ENCODE measurements at places on chromosomes 2 and 18. TPM values are rescaled to one million over a fixed set of nuclear protein-coding genes. Genes with fewer than 3 reads are reported as not detected.

DNA sequence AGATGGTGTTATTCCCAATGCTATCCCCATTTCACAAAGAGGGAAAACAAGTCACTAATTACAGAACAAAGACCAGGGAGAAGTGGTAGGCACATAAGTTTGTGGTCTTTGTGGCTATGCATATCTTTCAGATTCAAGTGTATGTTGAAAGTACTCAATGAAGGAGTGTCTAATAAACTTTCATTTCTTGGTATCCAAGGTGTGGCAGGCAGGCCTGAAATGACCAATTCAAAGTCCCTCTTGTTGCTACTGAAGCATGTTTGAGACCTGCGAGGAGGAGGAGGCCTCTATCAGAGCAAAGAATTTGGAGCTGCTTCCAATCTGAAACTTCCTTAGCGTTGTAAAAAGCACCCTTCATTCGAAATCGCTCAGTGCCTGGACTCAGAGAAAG lies 60.9 kb upstream of the KLF7 start:
- H3K36me3 ChIP-seq = no peaks in the 10 kb centered on the region
- H3K27me3 ChIP-seq = no peaks in the 10 kb centered on the region
- no peak for DNase-seq
- no peaks in the 10 kb centered on the region for H3K4me1 ChIP-seq
- H3K4me3 ChIP-seq = no peak overlapping the region

Gene CLHC1
- 4.9 TPM for total RNA-seq

Gene CPS1
- total RNA-seq = 651 TPM

DNA sequence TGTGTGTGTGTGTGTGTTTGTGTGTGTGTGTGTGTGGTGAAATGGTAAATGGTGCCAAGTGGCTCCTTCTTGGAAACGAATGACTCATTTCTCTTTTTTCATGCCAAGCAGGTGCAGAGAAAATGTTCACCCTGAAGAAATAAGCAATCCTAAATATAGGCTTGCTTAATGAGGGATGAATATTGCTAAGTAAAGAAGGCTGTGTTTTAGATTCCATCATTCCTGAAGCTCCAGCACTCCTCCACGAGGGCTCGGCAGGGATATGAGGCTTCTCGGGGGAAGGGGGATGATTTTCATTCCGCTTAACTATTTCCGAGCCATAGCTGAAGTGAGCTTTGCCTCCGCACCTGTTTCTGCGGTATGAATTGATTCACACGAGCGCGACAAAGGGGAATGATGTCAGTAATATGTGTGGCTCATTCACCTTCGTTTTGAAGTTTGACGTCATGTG lies 72.9 kb downstream of the TSN start:
- no peaks in the 10 kb centered on the region for H3K36me3 ChIP-seq
- no peaks in the 10 kb centered on the region for H3K4me1 ChIP-seq
- no peaks in the 10 kb centered on the region for H3K27me3 ChIP-seq
- no peak overlapping the region for H3K4me3 ChIP-seq
- no peak for DNase-seq
- H3K27ac ChIP-seq = no peak overlapping the region

Gene INO80B
- total RNA-seq = 14.8 TPM

GRCh38 chr18:50372743-50373142 lies 2.1 kb upstream of the SKA1 start:
- no peak overlapping the region for H3K27ac ChIP-seq
- DNase-seq = no peak
- no peak overlapping the region for H3K4me3 ChIP-seq
- H3K4me1 ChIP-seq = peaks cover 6% of the 10 kb centered on the region

- no peak overlapping the region for H3K27ac ChIP-seq
- H3K27me3 ChIP-seq = no peaks in the 10 kb centered on the region
- no peaks in the 10 kb centered on the region for H3K36me3 ChIP-seq
- no peak for DNase-seq
These were observed 20.9 kb downstream of the NCK2 start for GRCh38 chr2:105765415-105766299.

Gene ASIC4
- 1.5 TPM for total RNA-seq

Gene TTN
- total RNA-seq = 3.0 TPM

GRCh38 chr2:216635171-216635570 lies 2.0 kb downstream of the IGFBP2 start:
- no peaks in the 10 kb centered on the region for H3K36me3 ChIP-seq
- no peaks in the 10 kb centered on the region for H3K27me3 ChIP-seq
- H3K27ac ChIP-seq = no peak overlapping the region
- H3K4me3 ChIP-seq = no peak overlapping the region
- peaks cover 5% of the 10 kb centered on the region for H3K4me1 ChIP-seq
- DNase-seq = no peak

Gene OSBPL1A
- total RNA-seq = 6.6 TPM

- H3K27ac ChIP-seq = no peak overlapping the region
- no peaks in the 10 kb centered on the region for H3K27me3 ChIP-seq
- no peaks in the 10 kb centered on the region for H3K36me3 ChIP-seq
- DNase-seq = no peak
- H3K4me1 ChIP-seq = no peaks in the 10 kb centered on the region
These were observed 108.0 kb downstream of the EML6 start for GRCh38 chr2:54831480-54831879.

DNA sequence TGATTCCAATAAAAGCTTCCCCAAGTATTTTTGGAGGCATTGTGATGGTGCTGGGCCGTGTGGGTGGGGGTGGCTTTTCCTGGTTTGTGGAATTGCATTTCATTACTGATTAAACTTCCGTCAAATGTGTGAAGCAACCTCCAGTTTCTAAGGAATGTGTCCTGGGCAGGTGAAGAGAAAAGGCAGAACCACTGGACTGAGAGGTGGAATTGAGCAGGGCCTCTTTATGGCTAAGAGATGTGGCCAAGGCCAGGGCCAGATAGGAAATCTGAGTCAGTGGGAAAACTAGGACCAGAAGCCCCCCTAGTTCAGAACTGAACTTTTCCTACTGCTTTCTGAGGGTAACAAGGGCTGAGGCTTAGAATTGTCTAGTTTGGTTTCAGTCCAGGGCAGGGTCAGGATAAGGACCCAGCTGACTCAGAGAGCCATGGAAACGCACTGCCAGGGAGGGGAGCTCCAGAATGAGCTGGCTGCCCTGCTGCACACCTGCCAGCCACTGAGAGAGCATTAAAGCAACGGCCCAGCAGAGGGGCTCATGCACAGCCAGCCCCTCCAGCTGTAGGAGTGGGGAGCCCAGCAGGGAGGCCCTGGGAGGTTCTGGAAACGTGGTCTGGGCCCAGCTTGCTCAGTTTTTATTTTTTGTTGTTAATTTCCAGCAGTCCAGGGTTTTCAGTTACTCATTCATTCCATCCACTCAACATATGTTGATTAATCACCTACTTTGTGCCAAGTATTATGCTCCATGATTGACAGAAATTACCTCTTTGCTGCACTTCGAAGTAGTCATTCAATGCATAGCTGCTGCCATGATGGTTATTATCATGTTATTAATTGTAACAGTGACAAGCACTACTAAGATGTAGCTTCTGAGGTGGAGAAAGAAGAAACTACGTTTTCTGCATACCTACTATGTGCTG lies 156.1 kb downstream of the MSH2 start:
- no peaks in the 10 kb centered on the region for H3K36me3 ChIP-seq
- no peak overlapping the region for H3K4me3 ChIP-seq
- H3K4me1 ChIP-seq = no peaks in the 10 kb centered on the region

- H3K4me3 ChIP-seq = no peak overlapping the region
- no peaks in the 10 kb centered on the region for H3K36me3 ChIP-seq
- H3K27ac ChIP-seq = no peak overlapping the region
- DNase-seq = no peak
These were observed 188.4 kb downstream of the CCDC85A start for GRCh38 chr2:56372071-56372656.

Gene CNTNAP5
- not detected for total RNA-seq

DNA sequence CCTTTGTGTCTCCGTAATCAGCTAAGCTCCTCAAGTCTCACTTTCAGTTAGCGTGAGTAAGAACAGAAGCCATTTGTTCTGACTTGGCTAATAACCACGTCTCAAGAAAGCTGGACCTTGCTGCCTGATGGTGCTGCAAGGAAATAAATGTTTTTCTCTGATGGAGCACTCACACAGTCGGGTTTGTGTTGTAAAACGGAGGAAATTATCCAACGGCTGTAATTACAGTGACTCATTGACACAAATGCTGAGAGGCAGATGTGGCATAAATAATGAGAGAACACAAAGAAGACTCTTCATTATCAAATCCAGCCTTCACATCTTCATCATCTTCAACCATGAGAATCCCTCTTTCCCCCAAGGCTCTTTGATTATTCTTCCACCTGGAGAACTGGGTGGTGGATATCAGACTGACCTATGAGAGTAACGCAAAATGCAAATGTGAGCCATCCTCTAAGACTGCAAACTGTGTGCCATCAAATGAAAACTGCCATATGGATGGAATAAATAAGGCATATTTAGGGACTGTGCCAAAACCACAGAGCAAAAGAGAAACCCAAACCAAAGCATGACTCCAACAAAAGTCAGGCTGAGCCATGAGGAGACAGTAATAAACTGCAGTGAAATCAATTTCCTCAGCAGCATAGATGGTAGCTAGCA lies 252.6 kb downstream of the RND3 start:
- H3K36me3 ChIP-seq = no peaks in the 10 kb centered on the region
- H3K27ac ChIP-seq = no peak overlapping the region
- H3K4me3 ChIP-seq = no peak overlapping the region

Gene C2orf15
- total RNA-seq = 0.65 TPM

Gene GNAL
- 0.92 TPM for total RNA-seq

- no peak overlapping the region for H3K27ac ChIP-seq
- no peak overlapping the region for H3K4me3 ChIP-seq
- H3K4me1 ChIP-seq = no peaks in the 10 kb centered on the region
- no peaks in the 10 kb centered on the region for H3K36me3 ChIP-seq
These were observed 42.1 kb downstream of the CAPN13 start for GRCh38 chr2:30765191-30765590.

GRCh38 chr2:67498931-67499330 lies 101.8 kb downstream of the ETAA1 start:
- no peak for DNase-seq
- no peak overlapping the region for H3K4me3 ChIP-seq
- H3K27me3 ChIP-seq = no peaks in the 10 kb centered on the region
- peaks cover 10% of the 10 kb centered on the region for H3K4me1 ChIP-seq
- H3K27ac ChIP-seq = no peak overlapping the region
- no peaks in the 10 kb centered on the region for H3K36me3 ChIP-seq

Gene GPATCH11
- total RNA-seq = 4.9 TPM

Gene HOXD4
- not detected for total RNA-seq

DNA sequence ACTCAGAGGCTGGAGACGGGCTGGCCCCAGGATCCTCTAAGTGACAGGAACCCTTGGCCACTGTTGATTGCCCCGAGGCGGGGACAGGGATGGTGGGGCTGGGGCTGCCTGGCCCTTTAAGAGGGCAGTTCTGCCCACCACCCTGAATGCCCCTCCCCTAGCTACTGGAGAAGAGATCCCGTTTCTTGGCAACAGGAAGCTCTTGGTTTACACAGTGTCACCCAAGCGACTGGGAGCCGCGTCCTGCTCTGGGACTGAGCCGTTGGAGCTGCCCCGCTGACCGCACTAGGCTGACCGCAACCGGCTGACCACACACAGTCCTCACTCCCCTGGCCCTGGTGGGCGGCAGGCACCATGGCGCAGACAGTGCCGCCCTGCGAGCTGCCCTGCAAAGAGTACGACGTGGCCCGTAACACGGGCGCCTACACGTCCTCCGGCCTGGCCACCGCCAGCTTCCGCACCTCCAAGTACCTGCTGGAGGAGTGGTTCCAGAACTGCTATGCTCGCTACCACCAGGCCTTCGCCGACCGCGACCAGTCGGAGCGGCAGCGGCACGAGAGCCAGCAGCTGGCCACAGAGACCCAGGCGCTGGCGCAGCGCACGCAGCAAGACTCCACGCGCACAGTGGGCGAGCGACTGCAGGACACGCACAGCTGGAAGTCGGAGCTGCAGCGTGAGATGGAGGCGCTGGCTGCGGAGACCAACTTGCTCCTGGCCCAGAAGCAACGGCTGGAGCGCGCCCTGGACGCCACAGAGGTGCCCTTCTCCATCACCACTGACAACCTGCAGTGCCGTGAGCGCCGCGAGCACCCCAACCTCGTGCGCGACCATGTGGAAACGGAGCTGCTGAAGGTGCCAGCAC lies at the start of gene TEKT4:
Gene TEKT4 (plus strand): TSS at position 205 of the 862 bp plus-strand sequence. CDS start 150 bp downstream, at position 355.
- H3K36me3 ChIP-seq = no peaks in the 10 kb centered on the region
- no peaks in the 10 kb centered on the region for H3K27me3 ChIP-seq
- no peak for DNase-seq
- H3K4me1 ChIP-seq = no peaks in the 10 kb centered on the region

DNA sequence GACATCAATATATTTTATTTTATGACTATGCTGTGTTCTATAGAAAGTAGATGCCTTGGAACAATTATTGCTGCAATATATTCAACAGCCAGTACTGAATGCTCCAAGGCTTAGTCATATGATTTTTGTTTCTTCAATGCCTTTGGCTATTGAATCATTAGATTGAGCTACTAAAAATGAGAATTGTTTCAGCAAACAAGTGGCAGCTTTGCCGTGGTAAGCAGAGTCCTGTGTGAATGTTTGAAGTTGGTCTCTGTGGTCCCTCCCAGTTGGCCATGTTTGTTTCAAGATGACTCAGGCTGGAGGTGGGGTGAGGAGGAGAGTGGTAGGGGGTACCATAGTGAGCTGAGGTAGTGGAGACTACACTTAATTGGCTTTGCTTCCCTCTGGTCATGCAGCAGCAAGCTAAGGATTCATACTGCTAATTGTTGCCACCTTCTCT lies 198.6 kb upstream of the EPAS1 start:
- H3K36me3 ChIP-seq = peaks cover 3% of the 10 kb centered on the region
- H3K27me3 ChIP-seq = no peaks in the 10 kb centered on the region

GRCh38 chr2:234271338-234271737 lies 220.8 kb downstream of the SPP2 start:
- no peaks in the 10 kb centered on the region for H3K36me3 ChIP-seq
- no peak overlapping the region for H3K27ac ChIP-seq
- DNase-seq = no peak
- no peak overlapping the region for H3K4me3 ChIP-seq
- no peaks in the 10 kb centered on the region for H3K4me1 ChIP-seq

DNA sequence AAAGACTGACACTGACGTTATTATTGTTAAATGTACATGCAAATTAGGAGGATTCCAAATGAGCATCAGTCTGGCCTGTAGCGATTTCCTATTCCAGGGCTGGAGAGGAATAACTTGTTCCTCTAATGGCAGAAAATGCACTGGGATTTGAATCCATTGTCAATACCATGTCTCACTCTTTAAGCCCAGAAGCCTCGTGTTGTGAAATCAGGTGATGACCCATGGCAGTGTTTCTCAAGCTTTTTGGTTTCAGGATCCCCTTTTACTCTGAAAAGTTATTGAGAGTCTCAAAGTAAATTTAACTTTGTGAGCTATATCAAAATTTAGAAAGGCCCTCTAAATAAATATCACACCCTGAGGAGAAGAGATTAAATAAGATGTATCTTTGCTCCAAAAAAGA lies 279.2 kb downstream of the GALR1 start:
- H3K27me3 ChIP-seq = no peaks in the 10 kb centered on the region
- H3K4me1 ChIP-seq = no peaks in the 10 kb centered on the region
- H3K4me3 ChIP-seq = no peak overlapping the region
- no peak for DNase-seq
- no peaks in the 10 kb centered on the region for H3K36me3 ChIP-seq
- H3K27ac ChIP-seq = no peak overlapping the region

Gene TUBA3E
- not detected for total RNA-seq

Measured in liver (tissue), 10 donors.